ENCODE measurements at places on chromosomes 1 and 21.

DNA sequence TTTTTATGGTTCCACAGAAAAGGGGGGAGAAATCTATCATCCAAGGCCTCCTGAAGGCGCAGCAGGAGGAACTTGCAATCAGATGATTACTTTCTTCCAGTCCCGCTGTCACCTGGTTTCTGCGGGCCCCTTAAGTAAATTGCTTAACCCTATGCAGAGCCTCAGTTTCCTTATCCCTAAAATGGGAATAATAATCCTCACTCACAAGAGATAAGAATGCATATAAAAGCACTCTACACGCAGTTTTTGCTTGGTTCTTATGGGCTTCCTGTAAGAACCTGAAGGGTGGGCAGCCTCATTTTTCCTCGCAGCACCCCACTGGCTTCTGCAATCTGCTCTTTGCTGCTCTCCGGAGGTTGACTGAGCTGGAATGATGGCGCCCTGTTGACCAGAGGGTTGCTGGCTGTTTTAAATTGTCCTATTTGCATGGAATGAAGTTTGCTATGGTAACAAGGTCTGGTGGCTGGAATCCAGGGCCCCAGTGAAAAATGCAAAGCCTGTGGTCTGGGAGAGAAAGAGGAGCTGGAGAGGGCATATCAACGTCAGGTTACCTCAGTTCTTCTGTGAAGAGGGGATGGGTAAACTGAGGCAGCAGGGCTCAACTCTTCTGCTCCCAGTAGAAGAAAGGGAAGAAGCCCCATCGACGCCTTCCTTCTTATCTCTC, 1.0 kb upstream of the KAZN start:
- peaks cover 23% of the 10 kb centered on the region for H3K4me1 ChIP-seq
- H3K36me3 ChIP-seq = no peaks in the 10 kb centered on the region
- no peak for DNase-seq

- peaks cover 6% of the 10 kb centered on the region for H3K36me3 ChIP-seq
- no peak overlapping the region for H3K4me3 ChIP-seq
- DNase-seq = no peak
- no peaks in the 10 kb centered on the region for H3K27me3 ChIP-seq
These were observed 9.2 kb downstream of the SLC35D1 start for GRCh38 chr1:67044631-67045270.

GRCh38 chr1:94629259-94630181, 88.0 kb upstream of the F3 start:
- H3K4me1 ChIP-seq = no peaks in the 10 kb centered on the region
- no peaks in the 10 kb centered on the region for H3K27me3 ChIP-seq
- DNase-seq = no peak
- no peak overlapping the region for H3K27ac ChIP-seq
- no peaks in the 10 kb centered on the region for H3K36me3 ChIP-seq

DNA sequence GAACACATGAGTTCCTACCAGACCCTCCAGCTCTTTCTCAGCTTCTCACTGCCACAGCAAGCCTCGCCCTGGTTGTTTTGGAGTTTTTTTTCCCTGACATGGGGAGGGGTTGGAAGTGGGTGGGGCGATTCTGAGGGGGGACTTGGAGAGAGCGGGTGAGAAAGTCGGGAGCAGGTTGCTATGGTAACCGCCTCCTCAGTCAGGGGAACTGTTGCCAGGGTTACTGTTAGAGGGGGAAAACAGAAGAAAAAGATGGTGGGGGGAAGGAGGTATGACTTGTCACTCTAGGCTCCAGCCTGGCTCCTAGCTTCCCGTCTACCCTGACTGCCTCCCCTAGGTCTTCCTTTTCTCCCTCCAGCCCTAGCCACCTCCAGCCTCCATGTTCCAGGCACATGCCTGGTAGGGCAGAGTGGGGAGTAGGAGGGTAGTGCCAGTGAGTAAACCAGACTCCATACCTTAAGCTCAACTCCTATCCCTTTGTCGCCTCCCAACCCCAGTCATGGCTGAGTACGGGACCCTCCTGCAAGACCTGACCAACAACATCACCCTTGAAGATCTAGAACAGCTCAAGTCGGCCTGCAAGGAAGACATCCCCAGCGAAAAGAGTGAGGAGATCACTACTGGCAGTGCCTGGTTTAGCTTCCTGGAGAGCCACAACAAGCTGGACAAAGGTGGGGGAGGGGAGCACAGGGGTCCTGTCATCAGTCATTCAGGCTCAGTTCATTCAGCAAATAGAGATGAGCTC, 6.0 kb downstream of the PEA15 start:
- peaks cover 61% of the 10 kb centered on the region for H3K36me3 ChIP-seq
- H3K4me1 ChIP-seq = peaks cover 19% of the 10 kb centered on the region
- H3K27me3 ChIP-seq = no peaks in the 10 kb centered on the region
- no peak overlapping the region for H3K27ac ChIP-seq
- H3K4me3 ChIP-seq = no peak overlapping the region

GRCh38 chr1:245751116-245751515, 596.3 kb downstream of the KIF26B start:
- H3K27ac ChIP-seq = no peak overlapping the region
- no peaks in the 10 kb centered on the region for H3K27me3 ChIP-seq
- H3K4me1 ChIP-seq = no peaks in the 10 kb centered on the region
- no peak overlapping the region for H3K4me3 ChIP-seq
- H3K36me3 ChIP-seq = no peaks in the 10 kb centered on the region
- no peak for DNase-seq

GRCh38 chr1:41645062-41645461, 160.6 kb upstream of the EDN2 start:
- H3K36me3 ChIP-seq = no peaks in the 10 kb centered on the region
- H3K4me3 ChIP-seq = no peak overlapping the region
- H3K27ac ChIP-seq = no peak overlapping the region
- H3K4me1 ChIP-seq = peaks cover 23% of the 10 kb centered on the region

- H3K27ac ChIP-seq = no peak overlapping the region
- no peak for DNase-seq
- no peaks in the 10 kb centered on the region for H3K27me3 ChIP-seq
- no peaks in the 10 kb centered on the region for H3K4me1 ChIP-seq
These were observed 18.8 kb downstream of the ODF2L start for GRCh38 chr1:86377341-86377740.

DNA sequence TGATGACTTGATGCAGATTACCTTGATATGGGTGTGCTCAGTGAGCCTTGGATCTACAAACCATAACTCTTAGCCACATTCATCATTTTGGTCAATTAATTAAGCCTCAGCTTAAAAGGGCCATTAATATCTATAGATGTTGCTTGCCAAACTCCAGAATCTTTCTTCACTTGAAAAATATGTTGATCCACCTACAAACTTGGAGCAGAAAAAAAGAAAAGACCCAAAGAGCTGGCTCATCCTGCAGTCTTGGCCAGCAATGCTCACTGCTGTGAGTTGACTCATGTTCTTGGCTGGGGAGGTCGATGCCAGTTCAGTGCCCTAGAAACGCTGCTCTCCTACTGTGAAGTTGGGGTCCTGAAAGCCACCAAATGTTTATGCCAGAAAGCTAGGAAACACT, 75.4 kb downstream of the DPT start:
- no peak overlapping the region for H3K4me3 ChIP-seq
- H3K27me3 ChIP-seq = no peaks in the 10 kb centered on the region
- H3K36me3 ChIP-seq = no peaks in the 10 kb centered on the region
- DNase-seq = no peak

- H3K4me1 ChIP-seq = no peaks in the 10 kb centered on the region
- no peak overlapping the region for H3K4me3 ChIP-seq
- H3K36me3 ChIP-seq = no peaks in the 10 kb centered on the region
- H3K27ac ChIP-seq = no peak overlapping the region
- no peak for DNase-seq
- peaks cover 3% of the 10 kb centered on the region for H3K27me3 ChIP-seq
These were observed 13.8 kb upstream of the MPZL1 start for GRCh38 chr1:167707942-167708341.

DNA sequence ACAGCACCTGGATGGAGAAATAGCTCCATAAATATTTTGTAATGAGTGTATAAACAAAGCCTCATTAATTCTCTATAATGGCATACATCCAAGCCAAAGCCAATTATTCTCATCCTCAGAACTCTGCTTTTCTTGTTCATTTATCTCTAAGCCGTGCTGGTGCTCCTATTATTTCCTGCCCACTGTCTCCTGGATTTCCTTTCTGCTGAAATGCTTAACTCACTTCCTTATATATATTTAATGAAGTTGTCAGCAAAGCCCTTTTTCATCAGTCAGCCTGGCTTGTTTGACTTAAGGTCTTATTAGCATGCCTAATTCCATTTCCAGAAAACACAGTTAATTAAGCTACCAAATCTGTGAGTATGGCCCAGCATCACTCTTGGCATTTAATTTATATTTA, 93.4 kb downstream of the SLC25A24 start:
- H3K36me3 ChIP-seq = no peaks in the 10 kb centered on the region
- peaks cover 7% of the 10 kb centered on the region for H3K4me1 ChIP-seq
- peak; percentile 44 for DNase-seq
- H3K27ac ChIP-seq = no peak overlapping the region
- H3K27me3 ChIP-seq = no peaks in the 10 kb centered on the region

DNA sequence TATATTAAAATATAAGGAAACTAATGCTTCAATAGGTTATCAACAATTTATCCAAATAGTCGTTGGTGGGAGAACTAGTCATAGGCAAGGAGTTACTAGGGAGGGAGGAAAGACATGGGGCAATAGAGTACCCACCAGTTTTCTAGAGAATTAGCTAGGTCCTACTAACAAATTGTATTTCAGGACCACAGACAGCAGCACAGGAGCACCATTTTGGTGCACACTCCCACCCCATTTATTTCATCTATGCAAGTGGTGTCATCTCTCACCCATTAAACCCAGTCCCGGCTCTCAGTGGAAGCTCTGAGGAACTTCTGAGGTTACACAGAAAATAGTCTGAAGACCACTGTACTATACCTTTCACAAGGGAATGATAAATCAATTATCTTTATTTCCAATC, 89.0 kb upstream of the BCAR3 start:
- H3K4me1 ChIP-seq = no peaks in the 10 kb centered on the region
- H3K36me3 ChIP-seq = no peaks in the 10 kb centered on the region
- no peak overlapping the region for H3K27ac ChIP-seq
- H3K27me3 ChIP-seq = no peaks in the 10 kb centered on the region

GRCh38 chr1:58248791-58249190, 297.7 kb downstream of the OMA1 start:
- H3K4me1 ChIP-seq = peaks cover 17% of the 10 kb centered on the region
- no peaks in the 10 kb centered on the region for H3K27me3 ChIP-seq
- no peaks in the 10 kb centered on the region for H3K36me3 ChIP-seq
- no peak overlapping the region for H3K27ac ChIP-seq
- H3K4me3 ChIP-seq = peak overlapping the region; percentile 57

DNA sequence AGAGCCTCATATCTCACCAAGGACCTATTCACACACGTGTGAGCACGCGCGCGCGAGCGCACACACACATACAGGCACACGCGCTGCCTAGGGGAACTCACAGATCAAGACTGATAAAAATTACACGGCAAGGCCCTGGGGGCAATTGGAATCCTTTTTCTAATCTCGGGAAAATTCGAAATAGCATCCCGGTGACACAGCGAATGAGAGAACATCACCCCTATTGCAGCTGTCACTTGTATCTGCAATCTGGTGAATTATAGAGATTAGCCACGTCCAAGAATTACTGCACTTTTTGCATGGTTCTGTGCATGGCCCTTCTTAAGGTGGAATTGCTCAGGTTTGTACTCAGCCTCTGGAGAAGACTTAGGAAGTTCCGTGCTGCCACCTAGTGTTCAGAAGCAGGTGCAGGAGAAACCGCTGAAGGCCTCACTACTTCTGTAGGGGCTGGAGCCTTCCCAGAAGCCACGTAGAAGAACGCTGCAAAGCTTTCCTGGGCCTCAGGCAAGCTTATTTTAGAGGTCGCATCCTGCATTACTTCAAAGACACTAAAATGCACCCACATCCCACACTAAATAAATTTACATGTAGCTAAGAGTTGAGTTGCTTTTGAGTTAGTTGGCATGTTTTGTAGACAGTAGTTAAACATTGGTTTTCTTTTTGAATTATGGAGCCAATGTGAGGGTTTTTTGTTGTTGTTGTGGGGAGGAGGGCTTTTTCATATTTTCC, 229.2 kb upstream of the CAMK1G start:
- H3K27me3 ChIP-seq = no peaks in the 10 kb centered on the region
- H3K4me3 ChIP-seq = no peak overlapping the region
- no peak overlapping the region for H3K27ac ChIP-seq
- no peaks in the 10 kb centered on the region for H3K4me1 ChIP-seq
- no peaks in the 10 kb centered on the region for H3K36me3 ChIP-seq
- peak; percentile 86 for DNase-seq

DNA sequence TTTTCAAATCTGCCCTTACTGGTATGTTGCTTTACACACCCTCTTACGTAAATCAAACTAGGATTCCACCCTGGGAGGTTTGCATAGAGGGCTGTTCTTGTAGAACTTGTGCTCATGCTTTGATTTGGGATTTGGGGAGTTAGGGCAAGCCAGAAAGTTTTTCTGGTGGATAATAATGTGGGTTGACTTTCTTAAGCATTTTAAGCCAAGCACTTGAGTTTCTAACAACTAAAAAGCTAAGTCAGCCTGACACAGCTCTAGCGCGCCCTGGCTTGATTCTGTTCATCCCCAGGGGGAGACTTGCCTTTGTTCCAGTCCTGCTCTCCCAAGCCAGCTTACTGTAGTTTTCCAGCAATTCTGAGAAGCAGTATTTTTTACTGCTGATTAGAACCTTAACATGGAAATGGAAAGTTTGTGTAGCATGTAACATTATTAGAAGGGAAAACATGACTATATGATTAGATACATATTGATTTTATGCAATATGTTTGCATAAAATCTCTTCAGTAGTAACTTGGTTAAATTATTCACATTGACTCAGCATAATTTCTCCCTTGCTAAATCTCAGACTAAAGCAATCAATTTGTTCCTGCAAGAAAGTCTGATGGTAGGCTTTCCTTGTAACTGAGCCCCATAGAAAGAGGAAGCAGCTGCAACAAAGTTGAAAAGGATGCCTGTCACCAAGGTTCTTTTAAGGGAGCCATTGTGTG, 11.0 kb upstream of the PGD start:
- peak overlapping the region; percentile 15 for H3K4me3 ChIP-seq
- peaks cover 15% of the 10 kb centered on the region for H3K4me1 ChIP-seq
- DNase-seq = peak; percentile 81
- peak overlapping the region; percentile 92 for H3K27ac ChIP-seq
- no peaks in the 10 kb centered on the region for H3K27me3 ChIP-seq

GRCh38 chr1:151827853-151828252, 3.7 kb downstream of the RORC start:
- no peaks in the 10 kb centered on the region for H3K36me3 ChIP-seq
- no peak for DNase-seq
- H3K27ac ChIP-seq = no peak overlapping the region

DNA sequence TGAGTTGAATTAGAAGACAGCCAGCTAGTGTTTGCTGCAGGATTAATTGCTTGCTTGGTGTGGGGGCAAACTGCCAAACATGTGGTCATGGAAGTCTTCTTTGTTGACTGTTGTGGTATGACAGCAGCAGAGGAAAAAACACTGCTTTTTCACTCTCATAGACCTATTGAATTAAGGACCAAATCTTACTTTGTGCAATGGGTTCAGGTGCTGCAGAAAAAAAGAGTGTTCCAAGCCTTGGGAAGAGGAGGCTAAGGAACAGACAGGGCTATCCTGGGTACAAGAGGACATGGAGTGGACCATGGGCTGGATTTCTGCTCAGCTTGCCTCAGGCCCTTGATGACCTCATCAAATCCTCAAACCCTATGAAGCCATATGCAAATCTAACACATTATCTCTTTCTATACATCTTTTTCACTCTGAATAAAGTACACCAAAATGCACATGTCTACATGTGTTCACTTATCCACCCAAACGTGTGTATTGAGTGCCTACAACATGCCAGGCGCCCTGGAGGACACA, 61.5 kb downstream of the SIPA1L2 start:
- H3K4me3 ChIP-seq = no peak overlapping the region
- no peak overlapping the region for H3K27ac ChIP-seq
- H3K27me3 ChIP-seq = no peaks in the 10 kb centered on the region
- peaks cover 30% of the 10 kb centered on the region for H3K4me1 ChIP-seq
- H3K36me3 ChIP-seq = no peaks in the 10 kb centered on the region
- peak; percentile 26 for DNase-seq

- DNase-seq = peak; percentile 29
- no peaks in the 10 kb centered on the region for H3K36me3 ChIP-seq
- H3K4me1 ChIP-seq = peaks cover 33% of the 10 kb centered on the region
- no peak overlapping the region for H3K27ac ChIP-seq
- H3K27me3 ChIP-seq = no peaks in the 10 kb centered on the region
These were observed 8.0 kb upstream of the RIMS3 start for GRCh38 chr1:40673452-40673851.
